ENCODE measurements at places on chromosomes 11 and 22.

GRCh38 chr22:35070451-35071093, 4.6 kb downstream of the ISX start:
- DNase-seq: no peak

GRCh38 chr11:129944696-129945095, 49.3 kb upstream of the NFRKB start:
- DNase-seq: no peak

DNA sequence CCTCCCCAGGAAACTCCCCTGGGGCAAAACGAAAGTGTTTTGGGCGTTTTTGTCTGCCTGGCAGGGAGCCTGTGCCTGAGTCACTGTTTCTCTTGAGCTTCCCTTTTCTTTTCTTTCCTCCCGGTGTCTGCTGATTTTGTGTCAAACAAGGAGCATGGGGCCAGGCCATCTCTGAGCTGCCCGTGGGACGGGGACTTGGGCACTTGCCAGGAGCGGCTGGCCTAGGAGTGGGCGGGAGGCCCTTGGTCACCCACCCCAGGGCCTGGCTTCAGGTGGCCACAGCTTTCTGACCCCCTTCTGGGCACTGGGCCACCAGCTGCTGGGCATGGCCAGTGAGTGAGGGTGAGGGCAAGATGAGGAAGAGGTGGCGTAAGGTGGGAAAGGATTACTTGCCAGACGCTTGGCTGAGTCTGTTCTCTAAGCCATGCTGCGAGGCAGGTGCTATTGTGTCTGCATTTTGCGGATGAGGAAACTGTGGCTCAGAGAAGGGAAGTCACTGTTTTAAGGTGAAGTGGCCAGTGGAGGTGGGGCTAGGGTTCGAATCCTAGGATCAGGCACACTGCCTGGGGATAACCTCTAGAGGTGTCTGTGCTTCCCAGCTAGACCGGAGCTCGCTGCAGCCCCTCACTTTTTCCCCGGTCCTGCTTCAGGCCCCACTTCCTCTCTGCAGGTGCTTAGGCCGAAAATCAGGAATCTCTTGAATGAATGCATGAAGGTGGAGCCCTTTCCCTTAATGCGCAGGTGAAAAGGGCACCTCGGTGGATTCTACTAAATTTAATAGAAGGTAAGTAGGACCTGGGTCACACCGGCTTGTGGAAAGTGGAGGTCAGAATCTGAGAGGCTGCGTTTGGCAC, 7.8 kb upstream of the NFAM1 start:
- no peak for DNase-seq

GRCh38 chr11:62201376-62201775, 7.1 kb upstream of the SCGB2A1 start:
- no peak for DNase-seq

DNA sequence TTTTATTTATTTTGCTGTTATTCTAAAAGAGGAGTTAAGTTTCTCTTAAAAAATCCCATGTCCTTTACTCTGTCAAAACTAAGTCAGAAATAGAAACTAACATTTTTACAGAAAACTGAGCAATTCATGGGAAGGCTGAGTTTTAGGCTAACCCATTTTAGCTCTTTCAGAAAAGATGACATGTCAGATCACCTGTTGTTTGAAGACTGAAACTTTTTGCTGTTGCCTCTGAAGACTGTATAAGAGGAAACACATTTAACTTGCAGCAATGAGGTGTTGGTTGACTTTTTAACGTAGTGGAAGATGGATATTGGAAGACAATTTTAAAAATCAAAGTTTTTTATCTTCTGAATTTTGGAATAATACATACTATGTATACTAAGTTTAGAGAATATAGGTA, 115.4 kb downstream of the METTL15 start:
- DNase-seq: no peak

- no peak for DNase-seq
These were observed 1.3 kb downstream of the RNF169 start for GRCh38 chr11:74749965-74750296.

- DNase-seq: no peak
These were observed 76.8 kb downstream of the JAM3 start for GRCh38 chr11:134145715-134146114.

- DNase-seq: no peak
These were observed 450 bp downstream of the CBX6 start for GRCh38 chr22:38871360-38872171.

- no peak for DNase-seq
These were observed 3.6 kb downstream of the SSH3 start for GRCh38 chr11:67306769-67307544.

DNA sequence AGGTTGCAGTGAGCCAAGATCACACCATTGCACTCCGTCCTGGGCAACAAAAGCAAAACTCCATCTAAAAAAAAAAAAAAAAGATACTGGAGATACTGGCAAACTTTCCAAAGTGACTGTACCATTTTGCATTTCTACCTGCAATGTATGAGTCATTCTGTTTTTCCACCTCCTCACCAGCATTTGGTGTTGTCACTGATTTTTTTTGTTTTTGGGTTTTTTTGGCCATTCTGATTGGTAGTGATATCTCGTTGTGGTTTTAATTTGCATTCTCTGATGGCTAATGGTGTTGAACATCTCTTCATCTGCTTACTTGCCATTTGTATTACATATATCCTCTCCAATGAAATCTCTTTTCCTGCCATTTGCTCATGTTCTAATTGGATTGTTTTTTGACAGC, 12.0 kb upstream of the RBX1 start:
- DNase-seq: no peak
